Stimulated activated CD8-positive, alpha-beta memory T cell treated with anti-CD3 and anti-CD28 coated beads, Interleukin-4, amount 100 ng/mL, for 4 hours (primary cell): ENCODE measurements at places on chromosomes 5 and 9.

DNA sequence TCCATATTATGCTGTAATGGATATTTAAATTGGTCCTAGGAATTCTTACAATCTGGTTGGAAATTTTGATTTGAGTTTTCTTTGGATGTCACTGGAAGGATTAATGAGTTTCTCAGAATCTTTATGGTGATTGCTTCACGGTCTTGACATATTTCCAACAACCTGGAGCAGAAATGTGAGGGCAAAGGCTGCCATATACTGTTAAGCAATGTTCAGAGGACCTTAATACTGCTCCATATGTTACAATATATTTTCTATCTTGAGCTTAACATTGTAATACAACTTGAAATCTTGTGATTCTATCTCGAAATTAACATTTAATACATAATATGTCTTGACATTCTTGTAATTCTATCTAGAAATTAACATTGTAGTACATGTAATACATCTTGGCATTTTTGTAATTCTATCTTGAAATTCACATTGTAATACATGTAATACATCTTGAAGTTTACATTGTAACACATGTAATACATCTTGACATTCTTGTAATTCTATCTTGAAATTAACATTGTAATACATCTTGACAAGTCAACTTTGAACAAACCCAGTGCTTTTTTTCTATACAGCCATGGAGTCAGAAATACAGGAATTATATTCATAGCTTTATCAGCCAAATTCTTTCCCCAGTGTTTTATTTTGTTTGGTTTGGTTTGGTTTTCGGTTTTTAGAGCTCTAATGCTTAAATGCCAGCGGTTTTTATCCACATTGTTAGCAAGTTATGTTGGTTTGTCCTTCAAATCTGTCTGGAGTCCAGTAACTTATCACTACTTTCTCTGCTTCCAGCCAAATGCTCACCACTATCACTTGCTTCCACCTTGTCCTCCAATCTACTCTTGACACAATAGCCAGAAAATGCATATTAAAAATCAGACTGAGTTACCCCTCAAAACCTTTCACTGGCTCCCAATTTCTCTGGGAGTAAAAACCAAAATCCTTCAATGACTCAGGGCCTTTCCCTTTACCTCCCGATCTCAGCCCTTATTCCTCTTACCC is 3.0 kb upstream of the TUT7 start:
- no peak for DNase-seq

DNA sequence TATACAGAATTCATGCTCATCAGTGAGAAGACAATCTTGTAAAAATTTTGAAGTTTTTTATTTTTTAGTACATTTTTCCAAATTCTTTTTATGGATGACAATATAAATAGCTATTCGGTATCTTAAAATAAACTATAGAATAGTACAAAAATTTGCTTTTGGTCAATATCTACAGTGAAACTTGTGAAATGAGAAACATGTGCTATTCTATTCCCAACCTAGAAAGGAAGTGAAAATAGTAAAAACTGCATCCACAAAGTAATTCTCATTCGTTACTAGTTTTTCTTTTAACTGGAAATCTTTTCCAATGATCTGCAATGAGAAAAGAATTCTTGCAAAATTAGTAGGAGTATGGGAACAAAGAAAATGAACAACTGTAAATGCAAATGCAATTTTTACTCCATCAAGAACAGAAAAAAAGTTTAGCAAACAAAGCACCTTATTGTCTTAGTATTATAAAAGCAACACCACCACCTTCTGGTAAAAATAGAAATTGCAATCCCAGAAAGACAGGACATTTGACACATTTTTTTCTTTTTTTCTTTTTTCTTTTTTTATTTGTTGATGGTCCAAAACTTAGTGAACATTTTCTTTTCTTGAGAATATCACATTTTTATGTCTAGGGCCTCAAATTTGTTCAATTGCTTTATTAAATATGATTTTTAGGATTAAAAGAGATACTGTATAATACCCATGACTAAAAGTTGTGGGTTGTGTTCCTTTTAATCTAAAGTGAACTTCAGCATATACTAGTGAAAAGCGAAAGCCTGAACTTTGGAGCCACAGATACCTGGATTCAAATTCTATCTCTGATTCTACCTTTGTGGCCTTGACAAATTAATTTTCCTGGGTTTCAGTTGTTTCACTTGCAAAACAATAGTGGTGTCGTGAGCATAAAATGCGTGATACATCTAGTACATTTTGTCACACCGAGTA is 72.3 kb downstream of the SLCO4C1 start:
- no peak for DNase-seq

DNA sequence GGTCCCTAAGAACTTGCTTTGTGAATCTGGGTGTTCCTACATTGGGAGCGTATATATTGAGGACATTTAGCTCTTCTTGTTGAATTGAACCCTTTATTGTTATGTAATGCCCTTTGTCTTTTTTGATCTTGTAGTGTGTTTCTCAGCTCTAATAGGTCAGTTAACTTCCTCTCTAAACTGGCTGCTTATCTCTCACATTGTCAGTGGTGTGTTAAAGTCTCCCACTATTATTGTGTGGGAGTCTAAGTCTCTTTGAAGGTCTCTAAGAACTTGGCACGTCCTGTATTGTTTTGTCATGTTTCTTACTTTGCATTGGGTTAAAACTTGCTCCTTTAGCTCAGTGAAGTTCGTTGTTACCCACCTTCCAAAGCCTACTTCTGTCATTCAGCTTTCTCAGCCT is 36.2 kb downstream of the RIC1 start:
- no peak for DNase-seq

- no peak for DNase-seq
Observed at GRCh38 chr5:152372875-152373274, 32.2 kb downstream of the NMUR2 start.

DNA sequence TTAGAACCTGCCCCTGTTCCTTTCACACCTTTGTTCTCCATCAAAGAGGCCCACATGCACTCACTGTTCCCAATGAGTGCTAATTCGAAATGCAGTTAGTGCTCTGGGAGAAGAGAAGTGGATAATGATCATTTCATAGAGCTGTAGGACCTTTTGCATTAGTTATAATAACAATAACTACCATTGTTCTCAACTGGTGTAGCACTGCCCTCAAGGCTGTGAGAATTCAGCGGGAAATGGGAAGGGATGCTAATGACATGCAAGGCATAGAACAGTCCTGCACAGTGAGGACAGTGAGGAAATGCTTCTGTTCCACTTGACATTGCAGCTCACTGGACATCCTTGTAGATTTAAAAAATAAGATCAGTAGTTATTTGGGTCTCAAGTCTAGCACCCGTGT is 187.4 kb downstream of the FBXL7 start:
- DNase-seq = no peak

GRCh38 chr9:2605246-2605645 is 16.3 kb upstream of the VLDLR start:
- DNase-seq = no peak

- DNase-seq = no peak
Observed at GRCh38 chr9:130245474-130245873, 20.1 kb upstream of the HMCN2 start.

- no peak for DNase-seq
Observed at GRCh38 chr9:8762479-8763085, 963.0 kb upstream of the DMAC1 start.

- DNase-seq = no peak
Observed at GRCh38 chr5:178777520-178777919, 47.1 kb upstream of the ZNF354A start.

- DNase-seq = no peak
Observed at GRCh38 chr5:173961418-173961817, 27.6 kb upstream of the C5orf47 start.

- no peak for DNase-seq
Observed at GRCh38 chr9:100938507-100938906, 90.0 kb upstream of the PLPPR1 start.

- no peak for DNase-seq
Observed at GRCh38 chr5:6466975-6467567, 18.4 kb downstream of the UBE2QL1 start.

DNA sequence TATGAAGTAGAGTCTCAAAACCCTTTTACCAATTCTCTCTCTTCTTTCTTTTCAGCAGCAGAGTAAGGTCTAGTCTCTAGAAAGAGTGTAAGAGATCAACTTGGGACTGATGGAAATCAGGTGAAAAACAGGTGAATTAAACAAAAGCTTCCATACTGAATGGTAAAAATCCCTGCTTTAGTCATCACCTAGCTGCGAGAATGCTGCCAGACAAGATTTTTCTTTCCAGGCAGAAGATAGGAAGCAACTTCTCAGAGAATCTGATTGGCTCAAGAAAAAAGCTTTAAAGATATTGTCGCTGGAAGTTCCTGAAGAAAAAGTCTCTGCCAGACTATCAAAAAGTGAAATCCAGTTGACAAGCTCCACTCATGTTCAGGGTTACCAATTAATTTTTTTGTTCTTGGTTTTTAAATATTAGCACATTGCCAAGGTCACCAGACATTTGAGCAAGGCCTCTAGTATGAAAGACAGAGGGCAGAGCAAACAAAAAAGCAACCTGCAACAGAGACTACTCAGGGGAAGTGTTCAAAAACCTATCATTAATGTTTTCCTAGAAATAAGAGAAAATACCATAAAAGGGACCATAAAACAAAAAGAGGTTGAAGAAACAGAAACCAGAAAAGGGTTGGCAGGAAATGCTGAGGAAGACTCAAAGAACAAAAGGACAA is 9.3 kb downstream of the CDO1 start:
- DNase-seq = no peak

- no peak for DNase-seq
Observed at GRCh38 chr9:105074491-105074890, 146.5 kb upstream of the ABCA1 start.

DNA sequence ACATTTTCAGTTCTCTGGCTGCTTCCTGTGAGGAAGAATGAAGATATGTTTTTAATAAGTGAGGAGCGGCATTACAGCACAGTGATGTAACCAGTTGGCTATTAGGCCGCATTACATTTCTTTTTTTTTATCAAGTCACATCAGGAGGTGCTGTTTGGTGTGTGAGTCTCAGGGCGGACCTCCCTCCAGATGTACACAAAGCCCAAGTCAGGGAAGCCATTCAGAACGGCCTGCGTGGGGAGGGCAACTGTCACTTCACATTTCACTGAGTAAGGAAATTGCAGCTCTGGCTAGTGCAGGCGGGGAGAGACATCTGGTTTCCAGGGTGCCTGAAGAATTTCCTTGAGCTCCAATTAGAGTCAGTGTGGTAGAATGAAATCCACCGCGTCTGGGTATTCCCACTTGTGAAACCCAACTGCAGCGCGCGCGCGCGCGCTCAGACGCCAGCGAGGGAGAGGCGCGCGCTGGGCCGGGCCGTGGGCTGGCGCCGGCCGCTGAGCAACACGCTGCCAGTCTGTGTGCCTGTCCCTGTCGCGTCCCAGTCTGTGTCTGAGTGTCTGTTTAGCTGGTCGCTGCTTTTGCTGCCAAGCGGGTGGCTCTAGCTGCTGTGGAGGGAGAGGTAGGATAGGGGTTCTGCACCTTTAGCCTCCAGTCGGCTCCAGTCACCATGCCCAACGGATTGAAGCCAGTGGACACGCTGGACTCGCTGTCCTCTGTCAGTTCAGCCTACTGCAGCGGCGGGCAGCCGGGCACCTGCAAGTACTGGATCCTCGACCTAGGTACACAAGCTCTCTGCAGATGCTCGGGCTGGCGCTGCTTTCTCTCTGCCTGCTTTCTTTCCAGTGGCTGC is 140.8 kb upstream of the OTULINL start:
- no peak for DNase-seq

GRCh38 chr5:141363952-141364660 is at the start of gene PCDHGA5:
Gene PCDHGA5 (plus strand): TSS chr5:141364162. CDS start chr5:141364331, 169 bp downstream.
- DNase-seq = no peak

- no peak for DNase-seq
Observed at GRCh38 chr5:74250304-74251102, 390.0 kb downstream of the ENC1 start.

DNA sequence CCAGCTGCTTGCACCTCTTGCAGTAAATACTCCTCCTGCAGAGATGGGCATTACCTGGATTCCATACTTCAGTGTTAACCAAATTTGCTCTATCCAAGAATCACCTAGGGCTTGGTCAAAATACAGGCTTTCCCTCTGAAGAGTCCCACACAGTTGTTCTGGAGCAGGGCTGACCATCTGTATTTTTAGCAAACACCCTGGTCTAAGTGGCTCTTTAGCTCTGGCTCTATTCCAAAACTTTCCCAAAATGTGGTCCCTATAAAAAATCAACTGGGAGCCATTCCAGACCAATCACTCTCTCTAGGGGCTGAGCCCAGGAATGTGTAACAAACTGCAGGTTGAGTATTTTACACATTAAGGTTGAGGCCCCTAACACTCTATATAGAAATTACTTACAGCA is 153.7 kb downstream of the SPOCK1 start:
- no peak for DNase-seq

DNA sequence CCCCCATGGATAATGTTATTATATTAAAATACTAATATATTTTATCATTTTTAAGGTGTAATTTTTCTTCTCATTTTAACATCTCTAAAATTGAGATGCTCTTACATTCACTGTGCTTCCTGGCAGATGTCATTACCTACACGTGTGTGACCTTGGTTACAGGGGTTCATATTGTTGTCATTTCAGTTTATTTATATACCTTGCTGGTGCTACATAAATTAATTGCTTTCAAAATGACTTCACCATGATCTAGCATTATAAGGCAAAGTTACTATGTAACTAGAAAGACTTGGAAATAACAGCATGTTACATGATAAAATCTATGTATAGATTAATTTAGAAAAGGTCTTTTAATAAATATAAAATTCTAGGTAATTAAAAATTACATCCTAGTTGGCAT is 60.9 kb downstream of the ARHGEF28 start:
- DNase-seq = no peak

- no peak for DNase-seq
Observed at GRCh38 chr5:143398053-143398355, 5.5 kb downstream of the NR3C1 start.

- DNase-seq = no peak
Observed at GRCh38 chr9:137439158-137439714, 1.9 kb downstream of the ENTPD8 start.

DNA sequence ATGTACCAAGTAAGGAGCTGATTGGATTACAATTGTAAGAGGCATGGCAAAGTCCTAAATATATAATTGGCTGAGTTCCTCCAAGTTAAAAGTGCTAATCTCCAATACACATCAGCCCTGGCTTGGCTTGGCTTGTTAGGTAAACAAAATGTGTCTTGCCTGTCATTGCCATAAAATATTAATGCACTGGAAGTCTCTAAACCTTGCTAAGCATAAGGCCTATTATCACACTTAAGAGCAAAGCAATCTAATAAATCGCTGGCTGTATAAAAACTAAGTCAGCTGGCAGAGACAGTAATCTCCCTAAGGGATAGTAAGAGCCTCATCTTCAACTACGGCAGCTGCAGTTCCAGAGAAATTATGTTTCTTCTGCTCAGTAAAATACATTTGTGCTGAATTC is 418.6 kb upstream of the GRAMD2B start:
- DNase-seq = no peak

DNA sequence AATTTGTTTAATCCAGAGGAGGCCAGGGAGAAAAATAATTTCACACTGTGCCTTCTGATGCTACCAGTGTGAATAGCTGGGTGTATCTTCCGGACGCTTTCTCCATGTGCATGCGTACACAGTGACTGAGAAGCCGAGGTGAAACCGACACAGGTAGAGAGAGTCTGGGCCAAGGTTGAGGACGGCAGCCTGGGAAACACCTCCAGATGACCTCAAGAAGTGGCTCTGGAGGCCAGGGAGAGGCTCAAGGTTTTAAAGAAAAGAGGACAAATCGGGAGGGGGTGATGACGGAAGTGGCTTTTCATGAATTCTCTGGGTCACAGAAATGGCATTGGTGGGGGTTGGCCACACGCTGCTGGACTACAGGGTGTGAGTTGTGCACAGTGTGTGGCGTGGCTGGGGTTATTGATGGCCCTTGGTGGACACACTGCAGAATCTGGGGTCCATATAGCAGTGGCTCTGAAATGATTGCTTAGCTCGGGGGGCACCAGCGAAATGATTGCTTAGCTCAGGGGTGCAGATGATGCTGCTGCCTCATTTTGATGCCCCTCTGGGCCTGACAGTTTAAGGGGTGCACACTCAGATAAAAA is 34.1 kb upstream of the LRRC14B start:
- DNase-seq = no peak
